ENCODE measurements at places on chromosomes 11 and 22. TPM values are rescaled to one million over a fixed set of nuclear protein-coding genes. Genes with fewer than 3 reads are reported as not detected.
A peak's percentile ranks its signal among the peaks of the same experiment; 100 is the strongest.

GRCh38 chr11:22666325-22666687, at the start of gene GAS2:
TSS of gene GAS2 (plus strand) at chr11:22666611. CDS start at chr11:22674870, 8,259 bp downstream.
- DNase-seq = peak; percentile 19

RAG2 gene
- not detected for total RNA-seq

DNA sequence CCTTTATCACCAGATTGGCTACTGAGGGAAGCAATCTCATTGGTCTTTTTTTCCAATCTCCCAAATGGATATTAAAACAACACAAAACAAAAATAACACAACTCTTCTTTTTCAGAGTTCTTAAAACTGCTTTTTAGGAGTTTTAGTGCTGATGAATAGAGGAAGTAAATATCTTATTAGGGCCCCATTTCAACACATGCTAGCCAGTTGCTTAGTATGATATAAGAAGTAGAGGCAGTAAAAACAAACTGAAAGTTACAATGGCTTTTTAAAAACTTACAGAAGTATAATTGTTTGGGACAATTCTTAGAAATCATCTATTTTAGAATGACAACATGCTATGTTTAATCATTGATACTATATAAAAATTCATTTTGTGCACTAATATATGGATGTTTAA, 3.4 kb downstream of the C11orf71 start:
- no peak for DNase-seq

GRCh38 chr11:69674267-69674885, 777 bp downstream of the LTO1 start:
- DNase-seq = peak; percentile 97

- peak; percentile 37 for DNase-seq
These were observed 43.6 kb downstream of the CTSC start for GRCh38 chr11:88293931-88294330.

CCDC81 gene
- 0.36 TPM for total RNA-seq

GRCh38 chr11:18203723-18204122, 31.1 kb downstream of the MRGPRX4 start:
- peak; percentile 73 for DNase-seq

DNA sequence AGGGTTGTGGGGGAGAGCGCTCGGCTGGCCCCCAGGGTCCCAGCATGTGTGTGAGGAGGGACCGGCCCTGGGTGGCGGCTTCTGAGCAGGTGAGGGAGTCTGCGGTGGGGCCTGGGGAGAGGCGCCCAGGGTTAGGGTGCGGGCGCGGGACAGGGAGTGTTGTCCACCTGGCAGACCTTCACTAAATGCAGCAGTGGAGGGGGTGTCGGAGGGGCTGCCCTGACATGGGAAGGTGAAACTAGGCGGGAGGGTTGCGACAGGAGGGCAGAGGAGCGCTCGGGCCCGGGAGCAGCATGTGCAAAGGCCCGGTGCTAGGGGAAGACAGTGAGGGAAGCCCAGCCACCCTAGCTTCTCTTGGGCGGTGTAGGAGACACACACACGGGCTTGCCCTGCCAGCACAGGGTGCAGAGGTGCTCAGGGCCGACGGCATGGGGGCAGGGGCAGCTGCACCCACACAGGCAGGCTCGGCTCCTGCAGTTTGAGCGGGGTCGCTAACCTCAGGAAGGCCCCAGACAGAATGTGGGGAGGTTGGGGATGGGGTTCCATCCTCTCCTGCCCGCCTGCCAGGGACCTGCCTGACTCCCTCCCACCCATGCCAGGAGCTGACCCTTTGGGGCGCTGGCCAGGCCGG, 22.2 kb downstream of the OTUB1 start:
- DNase-seq = no peak

C22orf15 gene
- 0.72 TPM for total RNA-seq

DNA sequence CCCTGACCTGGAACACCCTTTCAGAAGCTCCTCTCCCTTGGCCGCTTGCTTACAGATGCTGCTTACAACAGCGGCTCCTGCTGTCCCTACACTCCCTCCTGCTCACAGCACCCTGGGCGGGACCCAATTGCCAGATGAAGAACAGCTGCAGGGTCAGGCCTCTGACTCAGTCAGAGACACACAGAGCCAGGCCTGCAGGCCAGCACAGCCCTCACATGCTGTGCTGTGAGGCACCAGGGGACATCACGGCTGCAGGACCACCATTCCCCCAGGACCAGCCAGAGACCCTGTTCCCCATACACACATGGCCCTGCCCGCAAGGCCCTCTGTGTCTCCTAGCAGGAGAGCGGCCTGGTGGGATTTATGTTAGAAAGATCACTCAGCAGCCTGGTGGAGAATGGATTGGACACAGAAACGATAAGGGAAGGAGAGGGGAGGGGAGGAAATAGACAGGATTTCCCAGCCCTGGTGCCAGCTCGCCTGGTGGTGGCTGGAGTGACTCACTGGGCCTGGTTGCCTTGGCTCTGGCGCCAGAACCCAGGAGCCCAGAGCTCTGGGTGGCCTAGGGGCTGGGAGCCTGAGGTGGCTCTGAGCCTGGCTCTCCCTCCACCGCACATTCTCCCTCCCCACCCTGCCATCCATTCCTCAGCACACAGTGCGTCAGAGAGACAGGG, 6.7 kb downstream of the CAPN5 start:
- peak; percentile 99 for DNase-seq

ABCC8 gene
- total RNA-seq = not detected

DNA sequence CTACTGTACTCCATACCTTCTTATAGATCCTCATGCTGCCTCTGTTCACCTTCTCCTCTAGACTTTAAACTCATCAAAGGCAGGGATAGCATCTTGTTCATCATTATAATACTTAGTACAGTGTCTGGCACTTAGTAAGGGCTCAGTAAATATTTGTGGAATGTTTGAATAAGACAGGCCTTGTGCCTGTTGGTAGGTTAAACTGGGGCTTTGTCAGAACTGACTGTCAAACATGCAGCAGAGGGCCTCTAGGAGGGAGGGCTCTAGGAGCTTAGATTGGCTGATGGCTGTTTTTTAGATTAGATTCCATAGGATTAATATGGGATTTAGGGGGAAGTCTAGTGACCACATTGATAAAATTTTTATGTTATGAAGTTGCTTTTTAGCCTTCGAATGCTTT, 70.8 kb downstream of the RNF169 start:
- no peak for DNase-seq

DAGLA gene
- total RNA-seq = 2.9 TPM

GRCh38 chr11:11982975-11983374, 25.5 kb downstream of the DKK3 start:
- peak; percentile 90 for DNase-seq

GRCh38 chr11:67382276-67383136, 9.1 kb upstream of the CLCF1 start:
- DNase-seq = peak; percentile 97

DNA sequence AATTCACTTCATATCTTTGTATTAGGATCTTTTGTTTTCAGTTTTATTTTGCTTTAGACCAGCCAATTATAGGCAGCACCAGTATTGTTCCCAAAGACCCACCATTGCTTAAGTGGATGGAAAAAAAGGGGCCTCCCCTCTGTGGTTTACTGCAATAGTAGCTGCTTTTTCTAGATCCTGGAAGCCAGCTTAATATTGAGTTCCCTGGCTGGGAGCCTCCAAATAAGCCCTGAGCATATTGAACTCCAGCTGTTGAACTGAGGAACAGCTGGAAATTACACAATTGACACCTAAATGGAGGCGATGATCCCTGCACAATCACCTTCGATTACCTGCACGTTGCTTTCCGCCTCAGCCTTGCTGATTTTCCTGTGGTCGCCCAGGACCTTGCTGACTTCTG, 576.0 kb downstream of the SOX6 start:
- DNase-seq = no peak

GRCh38 chr11:23563591-23563990, 703.3 kb upstream of the CCDC179 start:
- DNase-seq = no peak

DNA sequence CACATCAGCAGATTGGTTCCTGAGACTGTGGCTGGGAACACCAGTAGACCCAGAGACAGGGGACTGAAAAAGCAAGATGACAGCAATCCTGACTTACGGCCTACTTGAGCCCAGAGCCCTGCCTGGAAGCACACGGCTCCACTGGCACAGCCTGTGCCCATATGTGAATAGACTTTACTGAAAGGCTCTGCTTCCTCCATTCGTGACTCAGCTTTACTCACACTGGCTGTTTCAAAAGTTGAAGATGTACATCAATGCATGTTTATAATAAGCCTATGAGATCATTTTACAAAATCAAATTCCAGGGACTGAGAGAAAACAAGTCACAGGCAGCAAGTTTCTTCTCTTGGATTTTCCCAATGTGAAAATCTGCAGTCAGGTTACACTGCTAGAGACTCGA, 134.6 kb upstream of the TEAD1 start:
- peak; percentile 92 for DNase-seq

- peak; percentile 95 for DNase-seq
These were observed 11.4 kb downstream of the KCNJ5 start for GRCh38 chr11:128902515-128903066.

DNA sequence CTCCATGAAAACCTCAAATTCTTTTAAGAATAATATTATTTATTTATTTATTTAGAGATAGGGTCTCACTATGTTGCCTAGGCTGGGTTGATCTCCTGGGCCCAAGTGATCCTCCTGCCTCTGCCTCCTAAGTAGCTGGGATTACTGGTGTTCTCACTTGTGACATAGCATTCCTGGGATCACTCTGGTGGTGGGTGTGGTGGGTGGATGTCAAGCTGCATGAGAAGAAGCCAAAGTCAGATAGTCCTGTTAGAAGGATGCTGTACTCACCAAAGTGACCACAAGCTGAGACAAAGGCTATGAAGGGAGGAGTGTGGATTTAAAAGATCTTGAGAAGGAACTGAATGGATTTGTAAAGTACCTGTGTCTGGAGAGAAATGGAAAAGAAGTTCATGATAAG, 87.9 kb upstream of the SPON1 start:
- DNase-seq = no peak
